ENCODE measurements at places on chromosomes 2 and 18.

GRCh38 chr2:26924731-26925099 is 45.7 kb upstream of the MAPRE3 start:
- DNase-seq: no peak

DNA sequence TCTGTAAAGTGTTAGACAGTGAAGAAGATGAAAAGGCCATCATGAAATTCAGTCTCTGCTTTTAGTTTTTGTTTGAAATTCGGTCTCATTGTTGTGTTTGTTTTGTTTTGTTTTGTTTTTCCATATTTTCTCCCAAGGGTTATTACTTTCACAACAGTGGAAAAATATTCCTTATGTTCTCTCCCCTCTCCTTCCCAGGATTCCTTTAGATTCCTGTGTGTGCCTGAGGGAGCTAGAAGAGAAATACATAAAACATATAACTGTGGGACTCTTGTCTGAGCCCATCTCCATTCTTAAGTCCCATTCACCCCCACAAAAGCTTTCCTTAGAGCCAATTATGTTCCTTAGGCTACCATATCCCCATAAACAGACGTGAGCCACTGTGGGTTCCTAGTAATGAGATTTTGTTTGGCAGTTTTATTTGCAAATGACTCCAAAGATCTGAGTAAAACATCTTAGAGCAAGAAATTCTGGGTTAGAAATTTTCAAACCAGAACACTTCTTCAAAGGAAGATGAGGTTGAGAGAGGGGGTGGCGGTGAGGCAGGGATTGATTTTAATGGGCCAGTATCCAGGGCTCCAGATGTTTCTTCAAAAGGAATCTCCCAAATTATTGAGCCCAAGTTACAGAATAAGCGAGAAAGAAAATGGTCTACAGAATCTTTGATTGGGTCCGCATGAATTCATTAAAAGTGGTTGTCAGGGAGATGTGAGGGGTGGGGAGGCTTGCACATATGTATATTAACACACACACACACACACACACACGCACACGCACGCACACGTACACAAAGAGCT is 157.8 kb upstream of the TNP1 start:
- DNase-seq: no peak

- DNase-seq: no peak
These were observed 33.4 kb downstream of the TGFBRAP1 start for GRCh38 chr2:105296017-105296611.

- no peak for DNase-seq
These were observed 122.1 kb downstream of the CELF4 start for GRCh38 chr18:37443325-37444055.

DNA sequence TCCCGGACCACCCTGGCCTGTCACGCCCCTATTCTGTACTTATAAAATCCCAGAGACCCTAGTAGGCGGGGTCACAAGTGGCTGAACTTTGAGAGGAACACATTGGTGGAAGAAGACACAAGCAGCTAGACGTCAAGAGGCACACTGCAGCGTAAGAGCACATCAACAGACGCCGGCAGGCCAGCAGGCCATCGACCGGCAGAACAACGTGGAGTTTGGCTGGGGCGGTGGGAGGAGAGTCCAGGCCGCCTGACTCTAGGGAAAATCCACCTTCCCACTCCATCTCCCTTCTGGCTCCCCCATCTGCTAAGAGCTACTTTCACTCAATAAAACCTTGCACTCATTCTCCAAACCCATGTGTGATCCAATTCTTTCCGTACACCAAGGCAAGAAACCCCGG is 601.8 kb upstream of the CDH2 start:
- DNase-seq: no peak

DNA sequence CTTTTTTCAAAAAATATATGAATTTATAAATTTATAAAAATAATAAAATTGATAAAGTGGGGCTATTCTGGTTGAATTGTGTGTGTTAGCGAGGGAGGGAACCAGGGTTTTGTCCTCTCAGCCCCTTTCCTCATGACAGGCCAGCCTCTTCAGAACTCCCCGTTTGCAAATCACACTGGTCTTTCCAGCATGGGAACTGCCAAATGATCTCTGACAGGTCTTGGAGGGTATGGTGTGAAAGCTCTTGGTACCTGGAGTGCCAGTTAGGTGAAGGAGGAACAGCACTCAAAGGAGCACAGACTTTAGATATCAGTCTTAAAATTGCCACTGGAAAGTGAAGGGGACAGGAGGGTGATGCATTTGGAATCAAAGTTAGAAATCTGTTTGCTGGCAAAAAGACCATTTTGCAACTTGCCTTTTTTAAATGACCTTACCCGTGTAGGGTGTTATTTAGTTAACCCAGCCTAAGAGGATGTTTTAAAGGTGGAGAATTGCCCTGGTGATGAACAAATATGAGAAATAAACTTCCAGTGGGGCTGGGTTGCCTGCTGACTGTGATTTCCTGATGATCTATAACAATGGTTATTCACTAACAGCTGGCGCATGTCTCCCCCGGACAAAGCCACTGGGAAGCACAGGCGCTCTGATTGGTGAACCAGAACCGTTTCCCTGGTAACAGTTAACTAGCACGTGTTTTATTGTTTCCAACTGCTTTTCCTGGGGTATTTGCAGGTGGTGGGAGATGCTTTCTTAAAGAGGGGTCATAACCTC is 85.3 kb upstream of the EFEMP1 start:
- no peak for DNase-seq

DNA sequence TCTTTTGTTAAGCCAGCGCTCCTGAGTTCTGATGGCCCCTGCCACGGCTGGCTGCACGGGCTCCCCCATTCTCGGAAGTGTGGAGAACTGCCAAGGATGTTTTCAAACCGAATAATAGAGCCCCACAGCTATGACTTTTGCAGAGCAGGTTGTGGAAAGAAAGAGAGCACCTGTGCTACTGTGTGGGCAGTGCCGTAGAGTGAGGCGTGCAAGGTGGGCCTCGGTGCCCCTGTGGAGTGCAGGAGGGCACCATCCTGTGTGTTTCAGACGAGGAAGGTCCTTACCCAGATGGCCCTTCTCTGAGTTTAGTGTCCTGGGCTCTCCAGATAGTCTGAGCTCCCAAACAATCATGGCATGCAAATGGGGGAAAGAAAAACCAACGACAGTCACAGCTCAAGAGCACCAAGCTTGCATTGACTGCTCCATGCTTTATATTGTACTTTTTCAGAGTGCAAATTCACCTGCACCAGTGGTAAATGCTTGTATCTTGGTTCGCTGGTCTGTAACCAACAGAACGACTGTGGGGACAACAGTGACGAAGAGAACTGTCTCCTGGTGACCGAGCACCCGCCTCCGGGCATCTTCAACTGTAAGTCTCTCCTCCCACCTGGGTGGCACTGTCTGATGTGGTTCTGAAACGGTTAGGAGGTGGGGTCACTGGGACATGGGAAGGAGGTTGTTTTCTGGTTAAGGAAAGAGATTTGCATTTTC is 219.4 kb downstream of the LDLRAD4 start:
- DNase-seq: peak; percentile 72

DNA sequence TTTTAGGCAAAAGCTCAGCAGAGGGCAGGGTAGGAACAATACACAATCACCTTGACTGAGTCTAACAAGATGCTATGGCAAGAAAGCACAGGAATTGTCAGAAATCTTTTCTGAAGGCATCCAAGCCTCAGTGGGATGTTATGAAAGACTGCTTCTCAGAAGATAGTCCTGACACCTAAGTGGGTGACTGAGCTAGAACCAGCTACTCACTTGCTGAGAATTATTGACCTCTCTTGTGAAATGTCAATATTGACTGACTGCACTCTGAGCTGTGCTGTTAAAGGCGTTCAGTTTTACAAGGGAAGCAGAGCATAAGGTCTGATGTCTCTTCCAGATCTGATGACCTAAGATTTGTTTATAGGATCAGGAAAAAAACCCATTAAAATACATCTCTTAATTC is 46.1 kb downstream of the TACR1 start:
- no peak for DNase-seq

GRCh38 chr2:225090746-225091145 is 48.5 kb upstream of the DOCK10 start:
- no peak for DNase-seq

- no peak for DNase-seq
These were observed 47.3 kb upstream of the SLC38A11 start for GRCh38 chr2:165002638-165003037.

DNA sequence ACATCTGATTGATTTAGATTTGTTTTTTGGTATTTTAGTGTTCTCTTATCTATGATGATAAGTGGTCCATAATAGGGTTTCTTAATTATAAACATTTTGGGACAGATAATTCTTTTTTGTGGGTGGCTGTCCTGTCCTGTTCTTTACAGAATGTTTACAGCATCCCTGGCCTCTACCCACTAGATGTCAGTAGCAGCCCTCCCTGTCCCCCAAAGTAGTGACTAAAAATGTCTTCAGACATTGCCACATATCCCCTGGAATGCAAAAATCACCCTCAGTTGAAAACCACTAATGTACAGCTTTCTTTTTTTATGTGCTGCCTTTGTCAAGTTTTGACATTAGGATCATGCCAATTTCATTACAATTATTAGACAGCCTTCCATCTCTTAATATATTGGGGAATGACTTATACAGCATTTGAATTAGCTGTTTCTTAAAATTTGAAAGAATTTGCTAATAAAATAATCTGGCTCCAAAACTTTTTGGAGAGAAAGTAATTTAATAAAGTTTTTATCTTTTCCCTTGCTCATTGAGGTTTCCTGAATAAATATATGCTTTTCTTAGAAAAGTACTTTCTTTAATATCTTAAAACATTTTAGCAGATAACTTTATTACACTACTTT is 19.5 kb downstream of the WIPF1 start:
- no peak for DNase-seq

DNA sequence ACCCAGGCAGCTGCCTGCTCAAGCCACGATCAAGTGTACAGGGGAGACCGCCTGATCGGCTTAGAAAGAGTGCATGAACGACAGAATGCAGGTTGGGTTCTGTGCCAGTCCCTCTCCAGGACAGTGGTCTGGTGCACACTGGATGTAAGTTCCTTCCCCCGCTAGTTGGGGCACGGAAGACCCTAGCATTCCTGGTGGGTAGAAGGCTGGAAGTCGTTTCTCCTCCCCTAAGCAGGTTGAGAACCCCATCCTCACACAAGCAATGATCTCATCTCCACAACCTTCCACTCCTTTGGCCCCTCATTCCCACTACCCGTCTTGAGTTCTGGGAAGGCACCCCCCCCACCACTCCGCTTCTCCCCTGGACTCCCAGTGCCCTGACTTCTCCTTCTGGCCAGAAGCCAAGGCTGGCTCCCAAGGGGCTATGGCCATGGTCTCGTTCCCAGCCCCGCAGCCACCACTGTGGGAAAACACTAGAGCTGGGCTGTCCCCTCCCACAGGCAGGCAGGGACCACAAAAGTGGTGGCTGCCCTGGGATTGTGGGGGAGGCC is 1.4 kb upstream of the ANKRD39 start:
- DNase-seq: no peak

DNA sequence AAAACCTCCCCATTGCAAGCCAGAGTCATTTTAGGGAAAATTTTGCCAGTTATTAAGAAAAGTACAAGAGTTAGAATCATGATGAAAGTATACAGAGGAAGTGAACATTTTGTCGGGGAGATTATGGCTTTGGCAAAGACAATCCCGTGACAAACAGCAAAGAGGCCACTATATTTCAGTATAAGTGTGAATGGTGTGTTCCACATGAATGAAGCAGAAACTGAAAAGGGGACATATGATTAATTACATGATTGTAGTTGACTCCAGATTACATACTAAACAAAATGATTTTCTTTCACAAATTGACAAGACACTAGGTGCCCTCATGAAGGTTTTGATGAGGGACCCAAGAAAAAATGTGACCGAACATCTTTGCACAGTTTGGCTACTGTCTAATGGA is 42.0 kb downstream of the SP140 start:
- DNase-seq: no peak

DNA sequence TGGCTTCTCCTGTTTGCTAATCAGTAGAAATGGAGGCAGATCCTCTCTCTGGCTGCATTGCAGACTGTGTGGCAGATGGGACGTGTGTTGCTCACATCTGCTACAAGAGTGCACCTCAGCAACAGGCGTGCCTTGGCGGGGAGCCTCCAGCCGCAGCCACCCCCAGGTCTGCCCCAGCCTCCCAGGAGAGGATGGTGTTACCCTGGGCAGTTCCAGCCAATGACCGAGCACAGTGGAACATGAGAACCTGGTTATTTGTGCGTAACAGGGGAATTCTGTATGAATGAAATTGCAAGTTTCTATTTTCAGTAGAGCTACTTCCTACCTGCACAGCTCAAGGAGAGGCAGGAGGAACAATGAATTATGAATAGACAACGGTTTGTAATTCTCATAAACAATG is 130.6 kb upstream of the CBLN2 start:
- no peak for DNase-seq

DNA sequence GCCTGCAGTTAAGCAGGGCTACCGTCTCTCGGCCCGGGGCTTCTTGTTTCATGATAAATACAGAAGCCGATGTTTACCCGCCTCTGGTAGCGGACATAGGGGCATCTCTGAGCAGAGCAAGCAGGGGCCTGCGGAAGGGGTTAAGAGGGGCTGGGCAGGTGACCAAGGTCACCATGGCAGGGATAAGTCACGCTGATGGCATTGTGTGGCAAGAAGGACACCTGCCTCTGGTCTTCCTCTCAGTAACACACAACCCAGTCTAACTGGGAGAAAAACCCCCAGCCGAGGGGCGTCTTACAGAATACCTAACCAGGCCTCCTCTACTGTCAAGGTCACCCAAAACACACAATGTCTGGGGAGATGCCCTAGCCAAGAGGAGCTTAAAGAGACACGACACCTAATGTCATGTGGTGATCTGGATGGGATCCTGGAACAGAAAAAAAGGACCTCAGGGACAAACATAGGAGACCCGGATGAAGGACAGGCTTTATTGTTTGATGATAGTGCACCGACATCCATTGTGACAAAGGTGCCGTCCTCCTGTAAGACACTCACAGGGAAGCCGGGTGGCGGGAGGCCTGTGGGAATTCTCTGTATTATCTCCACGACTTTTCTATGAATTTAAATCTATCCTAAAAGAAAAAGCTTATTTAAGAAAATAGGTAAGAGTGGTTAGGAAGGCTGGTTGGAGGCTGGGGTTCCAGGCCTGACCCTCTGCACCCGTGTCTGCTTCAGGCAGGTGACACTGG is 24.8 kb downstream of the SH3BP4 start:
- DNase-seq: no peak

- peak; percentile 38 for DNase-seq
These were observed at the start of gene TMEM163 for GRCh38 chr2:134718817-134719814. TSS of gene TMEM163 (minus strand) at chr2:134719000.

GRCh38 chr18:74617486-74617885 is 19.8 kb downstream of the ZNF407 start:
- no peak for DNase-seq

GRCh38 chr2:187037310-187037709 is 188.3 kb upstream of the ZSWIM2 start:
- no peak for DNase-seq

GRCh38 chr18:68475883-68476282 is 239.0 kb downstream of the TMX3 start:
- DNase-seq: no peak

Measured in stimulated activated CD8-positive, alpha-beta memory T cell treated with anti-CD3 and anti-CD28 coated beads, Interleukin-4, amount 100 ng/mL, for 48 hours (primary cell).